ENCODE measurements at places on chromosomes 2 and 18.
A peak's percentile ranks its signal among the peaks of the same experiment; 100 is the strongest.

- DNase-seq, result no peak
Measured at GRCh38 chr18:36608107-36608506, 220.7 kb downstream of the TPGS2 start.

- peak; percentile 23 for DNase-seq
Measured at GRCh38 chr2:47905386-47906156, 727 bp downstream of the FBXO11 start.

DNA sequence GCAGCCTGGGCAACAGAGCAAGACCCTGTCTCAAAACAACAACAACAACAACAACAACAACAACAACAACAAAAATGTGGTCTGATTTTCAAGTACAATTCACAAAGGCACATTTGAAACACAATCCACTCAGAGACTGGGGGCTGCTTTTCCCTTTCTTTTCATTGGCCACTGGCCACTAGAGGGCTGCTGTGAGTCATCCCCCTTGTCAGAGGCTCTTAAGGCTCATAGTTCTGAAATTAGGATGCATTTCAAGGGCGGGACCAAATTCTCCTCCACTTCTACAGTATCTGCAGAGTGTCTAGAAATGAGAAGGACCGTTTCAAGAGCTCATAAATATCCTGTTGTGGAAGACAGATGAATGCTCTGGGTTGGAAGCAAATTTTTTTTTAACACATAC is 285.4 kb downstream of the NRXN1 start:
- DNase-seq, result no peak

DNA sequence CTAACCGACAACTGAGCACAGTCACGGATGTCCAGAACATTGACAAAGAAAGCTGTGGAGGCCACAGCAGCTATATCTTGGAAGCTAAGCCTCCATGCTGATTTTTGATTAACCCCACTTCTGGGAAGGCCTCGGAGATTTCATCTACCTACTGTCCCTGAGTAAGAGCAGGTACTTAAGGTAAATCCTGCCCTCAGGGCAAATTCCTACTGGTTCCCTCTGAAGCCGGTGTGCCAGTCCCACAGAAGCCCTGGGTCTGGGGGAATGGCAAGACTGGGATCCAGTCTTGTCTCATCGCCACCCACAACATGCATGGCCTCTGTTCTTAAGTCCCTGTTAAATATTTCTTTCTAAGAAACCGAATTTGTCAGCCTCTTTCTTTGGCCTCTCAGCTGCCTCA is 18.7 kb downstream of the PER2 start:
- DNase-seq, result no peak

DNA sequence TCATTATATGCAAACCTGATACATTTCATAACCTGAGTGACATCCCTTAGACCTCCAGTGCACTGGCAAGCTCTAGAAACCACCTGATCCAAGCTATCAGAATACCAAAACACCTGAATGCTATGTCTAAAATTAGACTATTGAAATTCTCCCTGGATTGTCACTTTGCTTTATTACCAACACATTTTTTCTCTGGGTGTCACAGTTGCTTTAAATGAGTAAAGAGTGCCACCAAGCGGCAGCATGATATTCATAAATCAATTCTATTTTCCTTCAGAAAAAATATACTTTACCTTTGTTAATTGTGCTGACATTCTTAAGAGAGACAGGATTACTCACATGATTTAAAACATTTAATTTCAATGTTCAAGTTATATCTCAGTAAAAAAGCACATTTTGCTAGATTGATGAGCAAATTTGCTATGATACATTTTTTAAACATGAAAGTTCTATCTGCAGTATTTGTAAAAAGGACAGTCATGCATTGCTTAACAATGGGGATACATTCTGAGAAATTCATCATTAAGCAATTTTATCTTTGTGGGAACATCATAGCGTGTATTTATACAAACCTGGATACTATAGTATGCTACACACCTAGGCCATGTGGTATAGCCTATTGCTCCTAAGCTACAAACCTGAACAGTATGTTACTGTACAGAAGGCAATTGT is 338.4 kb upstream of the SLC39A10 start:
- DNase-seq, result peak; percentile 24

DNA sequence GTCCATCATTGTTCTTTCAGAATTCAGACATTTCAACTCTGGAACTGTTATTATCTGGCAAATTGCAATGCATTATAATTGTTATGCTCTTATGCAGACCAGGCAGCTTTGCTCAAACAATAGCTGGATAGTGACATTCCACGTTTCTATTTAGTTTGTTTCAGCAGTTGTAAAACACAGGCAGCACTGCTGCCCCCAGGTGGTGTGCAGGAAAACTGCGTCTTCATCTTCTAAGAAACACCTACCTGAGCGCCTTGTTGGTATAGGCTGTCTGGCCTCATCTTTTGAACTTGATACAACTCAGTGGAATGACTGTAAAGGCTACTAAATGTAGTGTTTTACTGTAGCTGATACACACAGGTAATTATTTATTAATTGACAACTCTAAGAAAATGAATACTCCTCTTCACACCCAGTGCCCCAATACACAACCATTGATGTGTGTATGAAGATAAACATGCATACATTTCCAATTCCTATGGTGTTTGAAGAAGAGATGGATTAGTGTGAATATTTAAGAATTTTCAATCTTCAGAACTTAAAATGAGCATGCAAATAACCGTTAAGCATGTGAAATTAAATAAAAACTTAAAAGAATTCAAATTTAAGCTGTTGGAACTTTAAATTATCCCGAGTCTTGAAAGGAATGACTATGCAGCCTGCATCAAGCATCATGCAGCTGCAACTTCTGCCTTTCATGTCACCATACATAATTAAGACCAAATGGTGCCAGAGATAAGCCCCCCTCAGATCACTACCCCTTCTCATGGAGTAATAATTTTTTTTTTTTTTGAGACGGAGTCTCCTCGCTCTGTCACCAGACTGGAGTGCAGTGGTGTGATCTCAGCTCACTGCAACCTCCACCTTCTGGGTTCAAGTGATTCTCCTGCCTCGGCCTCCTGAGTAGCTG is 85.6 kb downstream of the CD8B2 start:
- no peak for DNase-seq

DNA sequence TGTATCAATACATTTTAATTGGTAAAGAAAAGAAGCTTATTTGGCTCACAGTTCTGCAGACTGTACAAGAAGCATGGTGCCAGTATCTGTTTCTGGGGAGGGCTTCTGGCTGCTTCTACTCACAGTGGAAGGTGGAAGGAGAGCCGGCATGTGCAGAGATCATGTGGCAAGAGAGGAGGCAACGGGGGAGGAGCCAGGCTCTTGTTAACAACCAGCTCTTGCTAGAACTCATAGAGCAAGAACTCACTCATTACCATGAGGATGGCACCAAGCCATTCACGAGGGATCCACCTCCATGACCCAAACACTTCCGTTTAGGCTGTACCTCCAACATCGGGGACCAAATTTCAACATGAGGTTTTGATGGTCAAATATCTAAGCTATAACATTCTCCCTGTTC is 7.5 kb downstream of the PARD6G start:
- DNase-seq, result no peak

DNA sequence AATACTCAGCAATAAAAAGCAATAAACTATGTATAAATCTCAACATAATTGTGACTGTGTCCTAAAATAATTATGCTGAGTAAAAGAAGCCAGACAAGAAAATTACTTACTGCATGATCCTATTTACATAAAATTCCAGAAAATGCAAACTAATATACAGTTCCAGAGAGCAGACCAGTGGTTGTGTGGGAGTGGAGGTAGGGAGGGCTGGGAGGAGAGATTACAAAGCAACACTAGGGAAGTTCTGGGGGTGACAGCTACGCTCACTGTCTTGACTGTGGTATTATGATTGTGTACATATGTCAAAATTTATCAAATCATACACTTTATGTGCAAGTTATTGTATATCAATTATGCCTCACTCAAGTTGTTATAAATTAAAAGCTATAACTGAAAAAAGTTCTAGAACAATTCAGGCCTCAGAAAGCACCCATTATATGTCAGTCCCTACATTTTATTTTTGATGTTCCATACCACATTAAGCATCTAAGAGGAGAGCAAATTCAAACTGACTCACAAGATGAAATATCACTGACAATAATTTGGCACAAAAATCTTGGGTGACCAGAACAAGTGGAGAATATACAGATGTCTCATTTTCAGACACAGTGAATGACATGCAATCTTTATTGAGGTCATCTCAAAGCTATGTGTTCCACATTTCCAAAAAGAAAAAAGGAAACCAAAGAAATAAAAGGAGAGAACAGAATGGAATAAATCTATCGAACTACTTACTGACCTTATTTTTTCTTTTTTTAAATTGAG is 85.1 kb downstream of the ANTXR1 start:
- no peak for DNase-seq

- no peak for DNase-seq
Measured at GRCh38 chr2:82524826-82525225, 1934.3 kb downstream of the SUCLG1 start.

GRCh38 chr2:151908204-151908882 is 80.1 kb upstream of the ARL5A start:
- DNase-seq, result no peak
